ENCODE measurements at places on chromosomes 12 and 14. TPM values are rescaled to one million over a fixed set of nuclear protein-coding genes. Genes with fewer than 3 reads are reported as not detected.

IGFBP6 gene
- total RNA-seq, result 83.4 TPM

NOXRED1 gene
- 0.66 TPM for total RNA-seq

DNA sequence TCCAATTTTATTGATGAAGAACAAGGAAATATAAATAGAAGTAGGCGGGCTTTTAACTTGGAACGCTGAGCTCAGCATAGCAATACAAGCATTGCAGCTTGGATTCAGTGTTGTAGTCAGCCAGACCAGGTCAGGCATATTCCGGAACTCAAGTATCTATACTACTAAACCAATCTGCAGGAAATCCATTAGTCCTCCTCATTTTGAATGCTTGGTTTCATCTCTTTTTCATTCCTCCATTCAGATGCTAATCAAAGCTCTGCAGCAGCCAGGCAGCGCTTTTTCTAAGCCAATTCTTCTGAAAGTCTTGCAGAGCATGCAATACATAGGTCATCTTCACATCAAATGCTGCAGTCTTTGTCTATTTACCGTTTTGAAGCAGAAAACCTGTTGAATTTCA is 49.0 kb downstream of the KIF21A start:
- no peaks in the 10 kb centered on the region for H3K36me3 ChIP-seq
- H3K4me1 ChIP-seq, result no peaks in the 10 kb centered on the region
- H3K27ac ChIP-seq, result no peak overlapping the region
- no peaks in the 10 kb centered on the region for H3K27me3 ChIP-seq

GRCh38 chr12:89977405-89978085 is 268.9 kb upstream of the ATP2B1 start:
- no peak for DNase-seq
- no peak overlapping the region for H3K27ac ChIP-seq
- H3K27me3 ChIP-seq, result no peaks in the 10 kb centered on the region

- H3K4me1 ChIP-seq, result no peaks in the 10 kb centered on the region
- H3K27ac ChIP-seq, result no peak within 1 kb of the TSS
- no peaks in the 10 kb centered on the region for H3K36me3 ChIP-seq
Observed at GRCh38 chr12:8123124-8123912, at the start of gene CLEC4A. CLEC4A (plus strand) TSS chr12:8123617; CDS start chr12:8123879, 262 bp downstream.

- H3K27ac ChIP-seq, result no peak overlapping the region
- no peaks in the 10 kb centered on the region for H3K36me3 ChIP-seq
- no peak for DNase-seq
- no peaks in the 10 kb centered on the region for H3K27me3 ChIP-seq
Observed at GRCh38 chr12:82130762-82131161, 227.4 kb downstream of the CCDC59 start.

DNA sequence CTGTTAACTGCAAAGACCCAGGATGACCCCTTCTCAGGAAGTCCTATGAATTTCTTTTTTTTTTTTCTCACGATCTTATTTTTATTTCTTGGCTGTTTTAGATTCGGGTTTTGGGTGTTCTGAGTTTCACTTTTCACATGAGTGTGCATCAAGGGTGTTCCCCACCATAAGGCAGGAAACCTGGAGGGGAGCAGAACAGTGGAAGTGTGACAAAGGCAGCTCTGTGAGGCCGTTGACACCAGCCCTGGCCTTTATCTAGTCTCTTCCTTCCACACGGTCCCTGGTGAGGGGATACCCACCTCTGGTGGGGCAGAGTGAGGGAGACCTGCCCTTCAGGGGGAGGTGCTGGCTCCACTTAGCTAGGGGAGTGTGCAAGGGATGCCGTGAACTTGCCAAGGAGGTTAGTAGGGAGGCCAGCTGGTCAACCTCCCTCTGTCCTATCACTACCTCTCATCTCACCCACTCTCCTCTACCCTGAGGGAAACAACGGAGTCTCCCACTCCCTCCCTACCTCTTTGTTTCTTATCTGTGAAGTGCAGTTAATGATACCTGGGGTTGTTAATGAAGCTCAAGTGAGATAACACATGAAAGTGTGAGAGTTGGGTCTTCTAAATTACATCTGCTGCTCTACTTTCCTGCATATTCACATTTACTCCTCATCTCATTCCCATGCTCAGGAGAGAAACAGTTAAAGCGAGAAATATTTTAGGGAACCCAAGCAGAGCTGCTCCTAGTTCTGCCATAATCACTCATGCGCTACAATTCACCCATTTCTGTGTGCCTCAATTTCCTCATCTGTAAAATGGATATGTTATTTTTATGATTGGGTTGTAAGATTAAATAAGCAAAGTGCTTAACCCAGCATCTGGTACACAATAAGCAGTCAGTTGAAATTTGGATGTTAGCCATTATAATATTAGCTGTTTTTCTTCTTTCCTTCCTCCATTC is 4.4 kb upstream of the GALNT6 start:
- no peak overlapping the region for H3K27ac ChIP-seq
- H3K4me3 ChIP-seq, result no peak overlapping the region
- no peak for DNase-seq
- peaks cover 5% of the 10 kb centered on the region for H3K4me1 ChIP-seq

BCL2L14 gene
- total RNA-seq, result 0.30 TPM

- DNase-seq, result no peak
- H3K36me3 ChIP-seq, result no peaks in the 10 kb centered on the region
- no peaks in the 10 kb centered on the region for H3K27me3 ChIP-seq
- no peaks in the 10 kb centered on the region for H3K4me1 ChIP-seq
- no peak overlapping the region for H3K4me3 ChIP-seq
Observed at GRCh38 chr12:617304-617915, 45.8 kb downstream of the NINJ2 start.

PDE3A gene
- 0.12 TPM for total RNA-seq

GRCh38 chr12:96456265-96456974 is 33.0 kb upstream of the CFAP54 start:
- H3K4me1 ChIP-seq, result peaks cover 8% of the 10 kb centered on the region
- no peaks in the 10 kb centered on the region for H3K36me3 ChIP-seq
- DNase-seq, result no peak
- H3K27me3 ChIP-seq, result no peaks in the 10 kb centered on the region
- no peak overlapping the region for H3K27ac ChIP-seq

- no peak overlapping the region for H3K4me3 ChIP-seq
- no peak overlapping the region for H3K27ac ChIP-seq
- DNase-seq, result no peak
- H3K4me1 ChIP-seq, result no peaks in the 10 kb centered on the region
Observed at GRCh38 chr12:90410962-90411361, 544.0 kb downstream of the CCER1 start.

DNA sequence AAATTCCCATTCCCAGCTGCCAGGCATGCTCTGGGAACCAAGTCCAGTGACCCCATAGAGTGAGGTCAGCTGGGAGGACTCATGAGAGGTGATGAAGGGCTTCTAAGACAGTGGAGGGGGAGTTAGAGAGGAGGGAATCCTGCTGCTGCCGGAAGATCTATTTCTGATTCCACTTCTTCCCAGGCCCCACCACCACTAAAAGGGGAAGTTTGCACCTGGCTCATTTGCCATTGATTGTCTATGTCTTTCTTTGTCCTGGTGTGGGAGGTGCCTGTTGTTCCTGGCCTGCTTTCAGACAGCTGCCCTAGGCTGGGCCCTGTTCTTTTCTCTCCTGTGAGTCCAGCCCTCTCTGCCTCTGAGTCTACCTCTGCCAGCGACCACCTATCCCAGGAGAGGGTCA is 3.0 kb upstream of the KRT6A start:
- no peak for DNase-seq
- no peaks in the 10 kb centered on the region for H3K36me3 ChIP-seq
- H3K27me3 ChIP-seq, result no peaks in the 10 kb centered on the region
- H3K4me1 ChIP-seq, result peaks cover 29% of the 10 kb centered on the region

- no peak overlapping the region for H3K4me3 ChIP-seq
- no peaks in the 10 kb centered on the region for H3K36me3 ChIP-seq
- no peak overlapping the region for H3K27ac ChIP-seq
- H3K4me1 ChIP-seq, result peaks cover 6% of the 10 kb centered on the region
- no peak for DNase-seq
- no peaks in the 10 kb centered on the region for H3K27me3 ChIP-seq
Observed at GRCh38 chr12:32395026-32395425, 4.3 kb upstream of the FGD4 start.

- H3K27ac ChIP-seq, result no peak overlapping the region
- H3K27me3 ChIP-seq, result peaks cover 26% of the 10 kb centered on the region
- DNase-seq, result no peak
Observed at GRCh38 chr12:114347861-114348260, 58.1 kb downstream of the TBX5 start.

BATF gene
- total RNA-seq, result 0.69 TPM

DNA sequence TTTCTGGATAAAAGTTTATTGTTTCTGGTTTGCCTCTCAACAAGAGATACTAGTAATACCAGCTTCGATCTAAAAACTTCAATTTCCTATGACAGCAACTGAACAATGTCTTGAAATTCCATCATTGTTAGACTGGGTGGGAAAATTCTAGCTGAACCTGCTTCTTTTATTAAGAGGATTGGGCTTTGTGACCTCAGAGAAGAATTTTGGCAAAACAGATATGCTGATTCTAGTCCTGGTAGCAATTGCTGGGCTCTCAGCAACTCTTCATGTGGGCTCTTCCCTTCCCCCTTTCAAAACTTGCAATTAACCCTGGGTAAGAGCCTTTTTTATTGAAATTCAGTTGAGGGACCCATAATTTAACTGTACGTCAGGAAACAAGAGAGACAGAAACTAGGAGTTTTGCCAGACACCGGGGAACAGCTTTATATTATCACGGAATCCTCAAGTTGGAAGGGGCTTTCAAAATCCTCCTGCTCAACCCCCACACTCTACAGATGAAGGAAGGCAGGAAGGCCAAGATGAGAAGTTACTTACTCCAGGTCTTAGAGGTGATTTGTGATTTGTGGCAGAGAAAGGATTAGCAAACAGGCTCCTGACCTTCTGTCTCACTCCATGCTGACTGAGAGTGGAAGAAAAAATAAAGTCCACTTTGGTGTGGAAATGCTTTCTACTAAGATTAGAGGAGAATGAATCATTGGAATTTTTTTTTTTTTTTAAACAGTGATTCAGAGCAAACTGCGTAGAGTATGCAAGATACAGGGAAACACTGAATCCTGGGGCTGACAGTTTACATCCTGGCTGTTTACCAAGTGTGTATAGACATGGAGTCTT is 239.0 kb upstream of the ATP2B1 start:
- H3K4me1 ChIP-seq, result peaks cover 9% of the 10 kb centered on the region
- no peaks in the 10 kb centered on the region for H3K36me3 ChIP-seq
- H3K4me3 ChIP-seq, result no peak overlapping the region
- no peaks in the 10 kb centered on the region for H3K27me3 ChIP-seq
- no peak overlapping the region for H3K27ac ChIP-seq
- DNase-seq, result no peak

DNA sequence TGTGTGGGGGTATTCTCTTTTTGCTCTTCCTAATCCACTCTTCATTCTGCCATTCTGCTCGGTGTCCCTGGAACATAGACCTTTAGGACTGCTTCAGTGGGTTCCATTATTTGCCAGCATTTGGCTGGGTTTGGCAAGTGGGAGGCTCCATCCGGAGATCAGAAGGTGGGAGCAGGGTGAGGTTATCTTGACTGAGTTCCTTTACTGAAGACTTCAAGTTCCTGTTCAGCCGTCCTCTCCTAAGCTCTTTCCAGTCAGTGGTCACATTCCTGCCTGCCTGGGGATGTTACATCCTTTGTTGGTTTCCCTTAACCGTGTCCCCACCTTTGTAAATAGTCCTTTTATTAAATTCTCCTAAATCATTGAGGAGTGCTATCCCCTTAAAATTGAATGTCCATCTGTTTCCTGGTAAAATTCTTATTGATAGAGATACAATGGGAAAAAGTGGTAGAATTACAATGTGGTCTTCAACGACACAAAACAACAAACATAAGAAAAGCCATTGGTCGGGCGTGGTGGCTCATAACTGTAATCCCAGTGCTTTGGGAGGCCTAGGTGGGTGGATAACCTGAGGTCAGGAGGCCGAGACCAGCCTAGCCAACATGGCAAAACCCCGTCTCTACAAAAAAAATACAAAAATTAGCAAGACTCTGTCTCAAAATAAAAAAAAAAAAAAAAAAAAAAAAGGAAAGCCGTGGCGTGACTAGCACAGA is 5.0 kb upstream of the MIA2 start:
- H3K36me3 ChIP-seq, result no peaks in the 10 kb centered on the region
- H3K4me1 ChIP-seq, result peaks cover 25% of the 10 kb centered on the region
- no peak overlapping the region for H3K27ac ChIP-seq
- no peak for DNase-seq
